Ascending aorta (tissue), 2 donors: ENCODE measurements at places on chromosomes 1 and 21.
A peak's percentile ranks its signal among the peaks of the same experiment; 100 is the strongest.

DNA sequence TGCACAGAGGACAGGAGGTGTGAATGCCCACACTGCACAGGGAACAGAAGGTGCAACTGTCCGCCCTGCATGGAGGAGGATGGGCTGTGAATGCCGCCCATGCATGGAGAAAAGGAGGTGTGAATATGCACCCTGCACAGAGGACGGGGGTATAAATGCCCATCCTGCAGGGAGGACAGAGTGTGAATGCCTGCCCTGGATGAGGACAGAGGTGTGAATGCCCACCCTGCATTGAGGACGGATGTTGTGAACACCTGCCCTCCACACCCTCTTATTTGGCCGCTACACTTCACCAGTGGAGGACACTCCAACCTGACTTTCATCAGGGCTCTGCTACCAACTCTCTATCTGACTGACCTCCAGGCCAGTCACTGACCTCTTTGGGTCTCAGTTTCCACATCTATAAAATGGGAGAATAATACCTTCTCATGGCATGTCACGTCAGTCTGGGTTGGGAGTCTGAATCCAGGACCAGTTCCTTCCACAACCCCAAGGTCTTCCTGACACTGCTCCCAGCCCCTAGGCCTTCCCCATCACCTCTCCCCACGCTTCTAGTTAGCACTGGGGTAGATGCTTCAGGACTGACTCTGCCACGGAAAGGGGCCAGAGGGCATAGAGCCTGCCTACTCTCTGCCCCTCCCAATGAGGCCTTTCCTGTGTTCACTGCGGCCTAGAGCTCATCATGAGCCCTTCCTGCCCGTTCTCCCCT lies 28.4 kb downstream of the ZBTB17 start:
- H3K27ac ChIP-seq: peak overlapping the region; percentile 96
- peaks cover 41% of the 10 kb centered on the region for H3K4me1 ChIP-seq
- peak overlapping the region; percentile 20 for H3K4me3 ChIP-seq
- no peaks in the 10 kb centered on the region for H3K27me3 ChIP-seq
- peaks cover 45% of the 10 kb centered on the region for H3K36me3 ChIP-seq

GRCh38 chr21:46307625-46308024 lies 16.0 kb downstream of the C21orf58 start:
- H3K27me3 ChIP-seq: no peaks in the 10 kb centered on the region
- no peaks in the 10 kb centered on the region for H3K4me1 ChIP-seq
- DNase-seq: no peak
- no peak overlapping the region for H3K27ac ChIP-seq
- no peak overlapping the region for H3K4me3 ChIP-seq

- no peaks in the 10 kb centered on the region for H3K4me1 ChIP-seq
- H3K4me3 ChIP-seq: no peak overlapping the region
- no peaks in the 10 kb centered on the region for H3K36me3 ChIP-seq
- no peaks in the 10 kb centered on the region for H3K27me3 ChIP-seq
- H3K27ac ChIP-seq: no peak overlapping the region
These were observed 240.3 kb upstream of the RAB4A start for GRCh38 chr1:229030630-229031029.

DNA sequence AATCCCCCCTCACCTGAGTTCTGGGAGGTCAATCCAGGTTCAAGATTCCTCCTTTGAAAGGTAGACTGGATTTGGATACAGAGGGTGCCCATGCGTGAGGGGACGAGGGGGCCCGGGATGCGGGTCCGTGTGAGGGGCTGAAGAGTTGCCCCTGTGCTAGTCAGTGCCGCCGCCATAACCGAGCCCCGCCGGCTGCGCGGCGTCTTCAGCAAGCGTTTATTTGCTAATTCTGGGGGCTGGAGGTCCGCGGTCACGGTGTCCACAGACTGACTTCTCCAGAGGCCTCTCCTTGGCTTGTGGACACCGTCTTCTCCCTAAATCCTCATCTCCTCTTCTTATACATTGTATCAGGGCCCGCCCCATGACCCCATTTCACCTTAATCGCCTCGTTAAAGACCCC lies 20.9 kb upstream of the SAMD11 start:
- no peaks in the 10 kb centered on the region for H3K27me3 ChIP-seq
- DNase-seq: no peak
- H3K27ac ChIP-seq: no peak overlapping the region
- H3K36me3 ChIP-seq: no peaks in the 10 kb centered on the region

DNA sequence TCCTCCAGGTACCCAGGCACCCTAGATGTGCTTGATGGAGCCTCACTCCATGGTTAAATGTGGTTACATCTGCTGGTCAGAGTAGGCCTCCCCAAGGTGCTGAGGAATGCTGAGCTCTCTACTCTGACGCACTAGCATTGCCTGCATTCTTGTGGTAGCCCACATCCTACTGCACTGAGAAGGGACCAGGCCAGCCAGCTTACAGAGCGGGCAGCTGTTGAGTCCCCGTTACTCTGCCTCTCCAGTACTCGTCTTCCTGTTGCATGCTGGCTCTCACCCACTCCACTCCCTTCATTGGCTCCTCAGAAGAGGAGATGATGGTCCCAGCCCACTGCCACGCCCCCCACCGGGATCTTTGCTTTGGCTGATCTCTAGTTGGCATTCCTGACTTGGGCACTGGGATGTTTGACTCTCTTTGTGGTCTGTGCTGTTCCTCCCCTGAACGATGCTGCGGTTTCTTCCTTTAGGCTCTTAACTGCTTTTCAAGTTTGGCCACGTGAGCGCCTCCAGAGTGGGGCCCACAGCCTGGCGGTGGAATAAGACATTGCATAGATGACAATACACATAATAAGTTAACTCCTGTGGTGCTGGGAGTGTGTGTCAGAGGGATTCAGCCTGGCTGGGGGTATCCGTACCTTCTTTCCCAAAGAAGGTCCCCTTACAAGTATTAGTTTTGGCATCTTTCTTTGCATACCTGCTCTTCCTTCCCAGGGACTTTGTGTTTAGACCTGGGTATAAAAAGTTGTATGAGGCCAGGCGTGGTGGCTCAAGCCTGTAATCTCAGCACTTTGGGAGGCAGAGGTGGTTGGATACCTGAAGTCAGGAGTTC lies 18.6 kb downstream of the AZIN2 start:
- H3K36me3 ChIP-seq: no peaks in the 10 kb centered on the region
- H3K27me3 ChIP-seq: no peaks in the 10 kb centered on the region
- H3K4me3 ChIP-seq: no peak overlapping the region
